ENCODE measurements at places on chromosomes 5 and 9. TPM values are rescaled to one million over a fixed set of nuclear protein-coding genes. Genes with fewer than 3 reads are reported as not detected.
A peak's percentile ranks its signal among the peaks of the same experiment; 100 is the strongest.

The SLC6A3 gene
- total RNA-seq = 0.08 TPM

The GDF9 gene
- 0.26 TPM for total RNA-seq

The LECT2 gene
- total RNA-seq = not detected

The HNRNPA0 gene
- 28.3 TPM for total RNA-seq

The KLF4 gene
- 2.1 TPM for total RNA-seq

The MAMDC2 gene
- 0.44 TPM for total RNA-seq

DNA sequence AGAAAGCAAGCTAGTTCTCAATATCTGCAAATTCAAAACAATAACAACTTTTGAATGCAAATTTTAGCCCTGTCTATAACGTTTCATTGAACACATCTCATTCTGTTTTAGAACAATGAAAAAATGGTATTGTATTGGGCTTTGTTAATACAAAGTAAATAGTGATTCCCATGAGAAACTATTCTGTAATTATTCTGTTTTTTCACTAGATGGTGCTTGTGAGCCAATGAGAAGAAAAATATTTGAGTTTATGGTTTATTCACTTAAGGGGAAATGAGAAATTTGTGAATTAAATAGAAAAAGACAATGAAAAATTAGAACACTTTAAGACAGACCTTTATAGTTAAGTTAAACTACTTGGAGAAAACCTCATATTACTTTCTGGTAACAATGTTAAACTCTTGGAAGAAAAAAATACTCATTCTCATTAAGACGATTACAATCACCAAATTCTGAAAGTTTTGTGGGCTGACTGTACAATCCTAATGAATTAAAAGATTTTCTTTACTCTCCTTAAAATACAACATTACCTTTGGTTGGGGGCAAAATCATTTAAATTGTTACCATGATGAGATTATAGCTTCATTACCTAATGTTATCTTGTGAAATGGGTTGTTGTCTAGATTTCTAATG is 127.0 kb downstream of the NNT start:
- no peak for DNase-seq
- H3K4me3 ChIP-seq = no peak overlapping the region
- H3K36me3 ChIP-seq = no peaks in the 10 kb centered on the region
- no peak overlapping the region for H3K27ac ChIP-seq

DNA sequence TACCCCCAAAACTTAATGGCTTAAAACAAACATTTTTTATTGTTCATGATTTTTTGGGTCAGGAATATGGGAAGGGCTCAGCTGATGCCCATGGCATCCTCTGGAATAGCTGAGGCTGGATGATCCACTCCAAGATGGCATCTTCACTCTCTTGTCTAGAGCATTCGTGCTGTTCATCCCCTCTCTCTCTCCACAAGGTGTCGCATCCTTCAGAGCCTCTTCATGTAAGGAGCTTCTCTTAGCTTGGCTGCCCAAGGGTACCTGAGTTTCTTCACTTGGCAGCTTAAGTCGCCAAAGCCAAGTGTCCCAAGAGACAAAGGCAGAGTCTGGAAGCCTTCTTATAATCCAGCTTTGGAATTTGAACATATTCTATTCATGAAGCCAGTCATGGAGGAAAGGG is 294.7 kb downstream of the CHSY3 start:
- H3K4me3 ChIP-seq = no peak overlapping the region
- H3K36me3 ChIP-seq = no peaks in the 10 kb centered on the region
- H3K4me1 ChIP-seq = no peaks in the 10 kb centered on the region
- peak; percentile 74 for DNase-seq

GRCh38 chr5:52466749-52467520 is 320.8 kb upstream of the ITGA1 start:
- H3K36me3 ChIP-seq = no peaks in the 10 kb centered on the region
- no peak for DNase-seq
- H3K27ac ChIP-seq = no peak overlapping the region
- no peaks in the 10 kb centered on the region for H3K4me1 ChIP-seq
- no peaks in the 10 kb centered on the region for H3K27me3 ChIP-seq

GRCh38 chr5:95836544-95836943 is 14.0 kb upstream of the GLRX start:
- no peaks in the 10 kb centered on the region for H3K4me1 ChIP-seq
- H3K27me3 ChIP-seq = no peaks in the 10 kb centered on the region
- no peak overlapping the region for H3K4me3 ChIP-seq
- H3K27ac ChIP-seq = no peak overlapping the region
- DNase-seq = no peak
- no peaks in the 10 kb centered on the region for H3K36me3 ChIP-seq

DNA sequence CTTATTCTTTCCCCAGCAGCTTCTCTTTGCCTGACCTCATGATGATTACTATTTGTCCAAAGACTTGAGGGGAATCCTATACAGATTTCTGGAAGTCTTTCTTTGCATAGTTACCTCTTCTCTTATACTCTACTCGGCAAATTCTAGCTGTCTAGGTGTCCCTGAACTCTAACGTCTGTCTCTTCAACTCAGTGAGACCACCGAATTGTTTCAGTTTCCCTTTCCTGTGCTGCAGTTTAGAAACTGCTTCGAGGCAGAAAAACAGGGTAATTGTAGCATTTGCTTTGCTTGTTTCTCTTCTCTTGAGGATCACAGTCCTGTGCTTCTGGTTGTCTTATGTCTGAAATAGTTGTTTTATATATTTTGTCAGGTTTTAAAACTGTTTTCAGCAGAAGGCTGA is 14.8 kb downstream of the LVRN start:
- no peak for DNase-seq
- H3K27ac ChIP-seq = no peak overlapping the region
- H3K36me3 ChIP-seq = no peaks in the 10 kb centered on the region

DNA sequence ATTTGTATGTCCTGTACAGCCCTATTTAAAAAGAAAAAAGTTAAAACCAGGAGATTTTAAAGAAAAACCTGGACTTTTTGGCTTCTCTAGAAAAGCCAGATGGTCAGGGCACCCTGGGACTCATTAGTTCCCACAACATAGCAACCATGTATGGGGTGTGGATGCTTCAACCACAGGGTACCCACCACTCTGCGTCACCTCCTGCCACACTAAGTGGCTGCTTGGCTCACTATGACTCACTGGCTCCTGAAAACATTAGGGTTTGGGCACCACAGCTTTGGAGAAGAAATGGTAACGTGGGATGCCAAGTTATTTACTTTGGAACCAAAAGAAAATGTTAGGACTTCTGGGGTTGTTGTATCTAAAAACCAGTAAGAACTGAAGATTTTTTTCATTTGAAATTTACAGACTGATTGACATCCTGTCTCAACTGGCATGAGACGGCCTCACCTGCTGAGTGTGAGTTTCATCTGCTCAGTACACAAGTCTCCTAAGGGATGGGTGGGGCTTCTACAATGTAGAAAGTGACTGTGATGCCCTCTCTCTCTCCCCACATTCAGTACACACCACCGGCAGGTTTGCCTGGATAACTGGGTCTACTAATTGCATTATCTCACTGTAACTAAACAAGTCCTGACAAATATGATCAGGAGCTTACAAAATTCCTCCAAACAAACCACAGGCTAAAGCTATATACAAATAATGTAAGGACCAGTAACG is 103.9 kb downstream of the ESM1 start:
- no peaks in the 10 kb centered on the region for H3K36me3 ChIP-seq
- H3K4me1 ChIP-seq = no peaks in the 10 kb centered on the region
- H3K4me3 ChIP-seq = no peak overlapping the region
- no peak overlapping the region for H3K27ac ChIP-seq
- no peak for DNase-seq

GRCh38 chr5:132009706-132010405 is 1.6 kb downstream of the ACSL6 start:
- H3K27me3 ChIP-seq = peaks cover 48% of the 10 kb centered on the region
- H3K27ac ChIP-seq = no peak overlapping the region
- peaks cover 4% of the 10 kb centered on the region for H3K4me1 ChIP-seq
- H3K36me3 ChIP-seq = no peaks in the 10 kb centered on the region
- DNase-seq = peak; percentile 40

DNA sequence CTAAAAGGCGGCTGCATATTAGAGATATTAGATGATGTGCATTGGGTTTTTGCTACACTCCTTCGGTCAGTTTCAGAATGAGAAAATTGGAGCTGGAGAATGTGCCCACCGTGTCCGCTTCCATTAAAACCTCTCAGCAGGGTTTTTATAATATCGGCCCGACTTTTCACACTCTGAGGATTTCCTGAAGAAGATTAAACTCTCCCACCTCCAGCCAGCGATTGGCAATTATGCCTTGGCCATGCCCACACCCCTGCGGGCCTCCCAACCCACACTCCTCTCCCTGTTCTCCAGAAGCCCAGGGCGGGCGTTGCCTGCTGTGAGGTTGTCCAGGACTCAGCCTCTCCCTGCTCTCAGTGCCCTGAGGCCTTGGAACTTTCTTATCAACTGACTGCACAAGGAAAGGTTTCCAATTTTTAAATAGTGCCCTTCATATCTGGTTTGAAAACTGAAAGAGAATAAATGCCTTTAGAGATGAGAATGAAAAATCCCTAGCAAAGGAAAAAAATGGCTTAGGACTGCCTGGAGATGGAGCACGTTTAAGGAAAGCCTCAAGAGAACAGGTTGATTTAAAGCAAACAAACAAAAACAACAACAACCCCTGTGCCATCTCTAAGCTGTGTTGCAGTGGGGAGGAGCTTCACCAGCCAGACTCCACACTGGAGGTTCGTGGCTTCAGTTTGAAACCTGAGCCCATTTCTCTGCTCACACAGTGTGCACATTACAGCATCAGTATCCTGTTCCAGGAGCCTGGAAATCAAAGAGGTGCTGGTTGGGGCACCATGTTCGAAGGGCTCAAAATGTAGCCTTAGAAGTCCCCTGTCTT is 292.9 kb downstream of the NSG2 start:
- peak; percentile 55 for DNase-seq
- peak overlapping the region; percentile 27 for H3K27ac ChIP-seq
- no peak overlapping the region for H3K4me3 ChIP-seq
- no peaks in the 10 kb centered on the region for H3K36me3 ChIP-seq

DNA sequence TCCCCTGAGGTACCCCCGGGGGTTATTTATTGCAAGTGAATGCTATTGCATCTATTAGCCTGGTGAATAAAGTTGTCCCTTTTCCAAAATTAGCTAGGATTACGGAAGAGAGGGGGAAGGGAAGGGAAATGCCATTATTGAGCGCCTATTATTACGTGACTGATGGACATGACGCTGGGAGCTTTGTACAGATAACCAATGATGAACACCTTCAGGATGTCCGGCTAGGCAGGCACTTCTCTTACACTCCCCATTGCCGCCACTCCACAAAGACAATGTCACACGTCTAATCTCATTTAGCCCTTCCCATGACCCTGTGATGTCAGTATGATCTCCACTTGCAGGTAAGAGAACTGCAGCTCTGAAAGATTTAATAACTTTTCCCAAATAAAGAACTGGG is 9.4 kb downstream of the GABRP start:
- H3K27ac ChIP-seq = no peak overlapping the region
- H3K36me3 ChIP-seq = no peaks in the 10 kb centered on the region
- H3K27me3 ChIP-seq = peaks cover 16% of the 10 kb centered on the region

DNA sequence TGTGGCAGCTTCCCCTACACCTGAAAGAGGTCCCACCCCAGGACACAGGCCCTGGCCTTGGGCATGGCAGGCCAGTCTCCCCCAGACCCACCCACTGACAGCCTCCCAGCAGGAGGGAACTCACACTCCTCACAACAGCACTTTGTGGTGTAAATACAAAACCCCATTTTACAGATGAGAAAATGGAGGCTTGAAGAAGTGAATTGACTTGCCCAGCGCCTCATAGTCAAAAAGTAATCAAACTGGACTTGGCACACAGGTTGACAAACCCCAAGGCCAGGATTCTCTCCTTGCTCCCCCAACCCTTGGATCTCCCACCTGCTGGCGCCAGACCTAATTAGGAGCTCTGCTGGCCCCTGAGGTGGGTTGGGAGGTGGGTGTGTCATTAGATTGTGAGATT is 29.2 kb upstream of the NEK6 start:
- H3K27me3 ChIP-seq = no peaks in the 10 kb centered on the region
- no peak overlapping the region for H3K27ac ChIP-seq
- H3K36me3 ChIP-seq = no peaks in the 10 kb centered on the region
- no peak overlapping the region for H3K4me3 ChIP-seq
- no peaks in the 10 kb centered on the region for H3K4me1 ChIP-seq

DNA sequence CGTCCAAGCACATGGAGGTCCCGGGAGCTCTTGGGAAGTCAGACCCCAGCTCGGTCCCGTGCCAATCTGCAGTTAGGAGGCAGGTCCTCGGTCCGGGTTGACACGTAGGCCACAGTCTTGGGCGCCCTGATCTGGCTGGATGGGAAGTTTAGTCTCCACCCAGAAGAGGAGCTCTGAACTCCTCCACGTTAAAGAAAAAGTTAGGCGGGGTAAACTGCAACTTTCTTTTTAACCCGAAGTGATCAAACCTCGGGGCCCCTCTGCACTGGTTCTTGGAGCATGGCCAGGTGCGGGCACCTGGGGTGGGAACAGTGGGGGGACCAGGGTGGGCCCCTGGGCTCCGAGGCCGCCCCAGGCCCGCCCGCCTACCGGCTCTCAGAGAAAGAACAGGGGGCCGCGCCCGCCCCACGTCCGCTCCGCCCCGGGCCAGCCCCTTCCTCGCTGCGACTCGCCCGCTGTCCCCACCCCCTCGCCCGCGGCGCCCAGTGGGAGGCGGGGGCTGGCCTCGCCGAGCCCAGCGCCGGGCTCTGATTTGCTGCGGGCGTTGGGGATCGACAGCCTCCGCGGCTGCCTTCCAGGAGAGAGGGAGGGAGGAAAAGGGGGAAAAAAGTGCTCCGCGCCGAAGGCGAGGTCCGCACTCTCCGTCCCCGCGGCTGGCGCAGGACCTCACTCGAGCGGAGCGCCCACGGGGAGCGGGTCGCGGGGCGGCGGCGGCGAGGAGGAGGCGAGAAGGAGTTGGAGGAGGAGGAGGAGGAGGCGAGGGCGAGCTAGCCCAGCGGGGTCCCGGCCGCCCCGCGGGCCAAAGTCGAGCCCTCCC is at the start of gene COL5A1:
Gene COL5A1, plus strand, starts transcription at position 631 of the 817 bp plus-strand sequence. CDS start 385 bp downstream, outside the sequence.
- peaks cover 5% of the 10 kb centered on the region for H3K4me1 ChIP-seq
- DNase-seq = peak; percentile 97
- no peaks in the 10 kb centered on the region for H3K36me3 ChIP-seq
- H3K4me3 ChIP-seq = peak within 1 kb of the TSS; percentile 82

GRCh38 chr5:139194486-139194885 is 3.7 kb downstream of the SIL1 start:
- H3K27ac ChIP-seq = no peak overlapping the region
- H3K4me3 ChIP-seq = no peak overlapping the region
- no peaks in the 10 kb centered on the region for H3K27me3 ChIP-seq
- DNase-seq = no peak
- peaks cover 6% of the 10 kb centered on the region for H3K36me3 ChIP-seq

DNA sequence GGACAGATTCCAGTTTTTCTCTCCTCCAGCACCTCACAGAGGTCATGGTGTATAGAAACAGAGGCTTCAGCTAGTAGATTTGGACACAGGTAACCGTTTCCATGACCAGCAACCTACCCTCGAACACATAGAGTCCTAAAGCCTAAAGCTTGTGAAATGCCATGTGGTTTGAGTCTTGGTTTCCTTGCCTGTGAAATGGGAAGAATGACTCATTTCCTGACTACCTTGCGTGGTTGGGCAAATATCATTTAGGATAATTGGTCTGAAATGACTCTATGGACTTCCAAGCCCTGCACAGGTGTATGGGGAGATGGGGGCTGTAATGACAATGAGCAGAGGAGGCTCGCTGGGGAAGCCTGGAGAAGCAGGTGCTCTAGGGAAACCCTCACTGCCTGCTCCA is 134.6 kb downstream of the TTLL11 start:
- no peak overlapping the region for H3K4me3 ChIP-seq
- no peaks in the 10 kb centered on the region for H3K27me3 ChIP-seq
- no peak for DNase-seq
- H3K4me1 ChIP-seq = no peaks in the 10 kb centered on the region
- no peak overlapping the region for H3K27ac ChIP-seq

GRCh38 chr9:69004836-69005235 is 9.1 kb downstream of the PRKACG start:
- no peaks in the 10 kb centered on the region for H3K4me1 ChIP-seq
- no peaks in the 10 kb centered on the region for H3K27me3 ChIP-seq
- H3K36me3 ChIP-seq = peaks cover 14% of the 10 kb centered on the region
- H3K27ac ChIP-seq = no peak overlapping the region

Measured in endodermal cell (in vitro differentiated cells).